IMR-90 (cell line): ENCODE measurements at places on chromosomes 1 and 21. TPM values are rescaled to one million over a fixed set of nuclear protein-coding genes. Genes with fewer than 3 reads are reported as not detected.

ARPC5 gene
- total RNA-seq, result 212 and 361 TPM in 2 replicates

MPL gene
- not detected in 2 replicates for total RNA-seq

ZBTB8A gene
- 6.1 and 7.5 TPM in 2 replicates for total RNA-seq

C1orf226 gene
- total RNA-seq, result under 0.01 TPM in 1 of 2 replicates, not detected in the other

SPRR5 gene
- not detected in 2 replicates for total RNA-seq

SPATC1L gene
- 3.1 and 3.8 TPM in 2 replicates for total RNA-seq

NEK7 gene
- total RNA-seq, result 297 and 467 TPM in 2 replicates

KCNH1 gene
- total RNA-seq, result 0.54 and 0.56 TPM in 2 replicates
